ENCODE measurements at places on chromosomes 6 and 20.

DNA sequence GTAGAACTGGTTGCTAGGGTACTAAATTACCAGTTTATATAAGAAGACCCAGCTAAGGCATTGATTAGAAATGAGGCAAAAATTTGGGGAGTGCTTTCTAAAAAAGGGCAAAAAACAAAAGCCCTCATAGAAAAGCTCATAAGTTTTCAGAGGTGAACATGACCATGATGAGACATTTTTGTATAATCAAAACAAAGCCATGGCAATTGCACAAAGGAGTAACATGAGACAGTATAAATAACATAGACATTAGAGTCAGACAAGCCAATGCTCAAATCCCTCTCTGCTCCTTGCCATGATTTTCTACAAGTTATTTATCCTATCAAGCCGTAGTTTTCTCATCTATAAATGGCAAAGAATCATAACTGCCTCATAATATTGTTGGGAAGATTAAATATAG, 112.2 kb upstream of the ADTRP start:
- no peak for DNase-seq

DNA sequence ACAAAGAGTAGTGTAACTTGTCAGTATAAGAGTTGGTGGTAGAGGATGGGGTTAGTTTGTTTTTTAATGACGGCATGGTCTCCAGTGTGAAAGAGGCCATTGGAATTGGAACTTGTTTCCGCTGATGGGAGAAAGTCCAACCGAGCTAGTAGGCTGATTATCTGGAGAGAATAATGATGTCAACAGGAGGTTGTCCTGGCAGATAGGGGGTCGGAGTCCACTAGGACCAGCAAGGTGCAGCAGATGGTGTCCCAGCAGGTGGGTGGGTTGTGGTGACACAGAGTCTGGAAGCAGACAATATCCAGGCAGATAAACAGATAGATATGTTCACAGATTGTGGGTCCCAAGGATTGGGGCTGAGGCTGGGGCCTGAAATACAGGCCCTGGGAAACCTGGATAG, 35.1 kb downstream of the PKIB start:
- DNase-seq = no peak

DNA sequence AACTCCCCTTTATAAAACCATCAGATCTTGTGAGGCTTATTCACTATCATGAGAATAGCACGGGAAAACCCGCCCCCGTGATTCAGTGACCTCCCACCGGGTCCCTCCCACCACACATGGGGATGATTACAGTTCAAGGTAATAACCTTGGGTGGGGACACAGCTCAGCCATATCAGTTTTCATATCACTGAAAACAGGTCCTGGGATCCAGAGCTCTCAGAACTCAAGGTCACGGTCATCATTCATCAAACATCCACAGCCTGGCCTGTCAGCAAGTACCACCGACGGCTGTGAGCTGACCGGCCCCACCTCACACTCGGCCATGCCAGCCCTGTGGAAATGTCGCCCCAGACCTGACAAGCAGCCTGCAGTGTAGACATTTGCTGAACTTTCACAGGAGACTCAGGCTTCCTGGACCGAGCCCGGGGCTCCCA, 14.1 kb upstream of the FRMD1 start:
- no peak for DNase-seq

- no peak for DNase-seq
Observed at GRCh38 chr20:23923891-23924435, 44.4 kb upstream of the CST5 start.

DNA sequence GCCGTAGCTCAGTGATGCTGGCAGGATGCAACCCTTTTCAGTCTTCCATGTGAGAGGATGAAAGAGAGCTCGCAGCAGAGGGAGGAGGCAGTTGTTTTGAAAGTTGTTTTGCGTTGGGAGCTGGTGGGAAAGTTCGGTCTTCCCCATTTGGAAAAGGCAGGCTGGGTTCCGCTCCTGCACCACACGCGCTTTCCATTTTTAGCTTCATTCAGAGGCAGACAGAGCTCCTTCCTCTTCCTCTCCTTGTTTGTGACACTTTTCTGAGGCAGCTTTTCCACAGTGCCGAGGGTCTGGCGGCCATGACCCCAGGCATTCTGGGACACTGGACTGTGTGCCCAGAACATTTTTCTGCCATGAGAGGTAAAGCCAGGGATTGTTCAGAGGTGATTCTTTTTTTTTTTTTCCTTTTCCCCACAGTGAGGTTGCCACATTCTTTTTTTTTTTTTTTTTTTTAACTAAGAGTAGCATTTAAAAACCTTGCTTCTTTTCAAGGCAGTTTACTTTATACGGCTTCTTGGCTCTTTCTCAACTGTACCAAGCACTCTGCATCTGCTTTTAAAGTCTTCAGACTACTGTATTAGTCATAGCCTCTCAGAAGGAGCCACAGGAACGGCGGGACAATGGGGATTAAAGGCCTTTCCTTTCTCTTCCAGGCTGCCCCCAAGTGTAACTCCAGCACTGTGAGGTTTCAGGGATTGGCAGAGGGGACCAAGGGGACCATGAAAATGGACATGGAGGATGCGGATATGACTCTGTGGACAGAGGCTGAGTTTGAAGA, 1.6 kb downstream of the PRDM1 start:
- DNase-seq = no peak

DNA sequence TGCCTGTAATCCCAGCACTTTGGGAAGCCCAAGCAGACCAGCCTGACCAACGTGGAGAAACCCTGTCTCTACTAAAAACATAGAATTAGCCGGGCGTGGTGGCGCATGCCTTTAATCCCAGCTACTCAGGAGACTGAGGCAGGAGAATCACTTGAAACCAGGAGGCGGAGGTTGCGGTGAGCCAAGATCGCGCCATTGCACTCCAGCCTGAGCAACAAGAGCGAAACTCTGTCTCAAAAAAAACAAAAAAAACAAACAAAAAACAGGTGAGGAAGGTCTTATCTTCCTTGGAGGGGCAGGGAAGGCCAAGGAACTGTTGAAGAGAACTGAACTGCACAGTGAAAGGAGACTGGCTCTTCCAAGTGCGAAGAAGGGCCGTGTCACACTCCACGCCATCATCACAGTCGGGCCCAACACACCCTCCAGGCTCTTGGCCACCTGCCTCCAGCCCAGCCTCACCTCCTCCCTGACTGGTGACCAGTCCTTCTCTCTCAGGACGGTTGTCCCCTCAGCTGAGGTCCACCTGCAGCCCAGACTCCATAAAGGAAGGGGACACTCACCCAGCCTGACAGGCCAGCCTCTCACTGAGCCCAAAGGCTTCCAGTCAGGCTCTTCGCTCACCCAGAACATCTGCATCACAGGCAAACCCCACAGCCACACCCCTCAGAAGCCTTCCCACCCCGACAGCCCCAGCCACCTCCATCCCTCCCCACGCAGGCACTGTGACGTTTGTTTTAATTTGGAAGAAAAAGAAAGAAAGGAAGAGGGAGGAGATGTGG, 4.1 kb downstream of the ZC3H12D start:
- DNase-seq = no peak

DNA sequence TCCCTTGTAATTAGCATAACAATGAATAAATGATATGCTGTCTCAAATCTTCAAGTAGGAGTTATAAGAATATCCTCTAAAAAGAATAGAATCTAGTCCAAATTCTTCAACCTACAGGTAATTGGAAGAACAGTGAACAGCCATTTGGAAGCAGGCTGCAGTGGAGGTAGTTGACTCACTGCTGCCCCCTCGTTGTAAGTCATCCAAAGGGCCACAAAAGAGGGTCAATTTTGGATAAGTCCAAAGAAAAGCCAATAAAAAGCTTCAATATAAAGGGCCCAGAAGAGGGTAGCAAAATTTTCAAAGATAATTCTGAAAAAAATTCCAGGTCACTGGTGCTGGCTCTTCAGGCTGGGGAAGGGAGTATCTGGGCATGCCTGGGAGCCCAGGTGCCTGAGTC, 60.8 kb upstream of the SSTR4 start:
- DNase-seq = no peak

GRCh38 chr20:2713285-2713684, 20.7 kb downstream of the EBF4 start:
- DNase-seq = no peak

GRCh38 chr6:72922401-72922800, 300.5 kb downstream of the KCNQ5 start:
- DNase-seq = no peak

GRCh38 chr6:2030682-2031244, 214.6 kb downstream of the GMDS start:
- DNase-seq = no peak

- DNase-seq = no peak
Observed at GRCh38 chr20:1835186-1836035, 59.8 kb upstream of the SIRPA start.

GRCh38 chr6:145749632-145750031, 14.3 kb upstream of the EPM2A start:
- DNase-seq = peak; percentile 55

DNA sequence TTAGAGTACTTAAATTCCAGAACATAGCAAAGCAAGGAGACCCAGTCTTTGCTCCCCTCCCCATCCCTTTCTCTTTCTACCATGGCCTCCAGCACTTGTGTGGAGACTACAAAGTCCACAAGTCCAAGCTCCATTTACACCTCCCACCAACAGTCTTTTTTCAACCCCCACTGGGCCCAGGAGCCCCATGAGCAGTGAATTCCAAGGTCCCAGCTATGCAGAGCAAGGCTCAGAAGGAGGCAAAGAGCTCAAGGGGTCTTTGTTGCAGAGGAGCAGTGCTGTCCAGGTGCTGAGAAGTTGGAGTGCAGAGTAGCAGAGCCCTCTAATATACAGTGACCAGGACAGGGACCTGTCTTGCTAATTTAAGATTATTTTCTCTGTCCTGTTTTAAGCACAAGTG, 9.0 kb downstream of the PAK5 start:
- DNase-seq = no peak

- no peak for DNase-seq
Observed at GRCh38 chr20:58626051-58626450, 25.0 kb upstream of the STX16 start.

GRCh38 chr6:107999341-107999740, 41.3 kb upstream of the SEC63 start:
- no peak for DNase-seq

GRCh38 chr6:43495409-43495941, 14.7 kb downstream of the LRRC73 start:
- DNase-seq = no peak

DNA sequence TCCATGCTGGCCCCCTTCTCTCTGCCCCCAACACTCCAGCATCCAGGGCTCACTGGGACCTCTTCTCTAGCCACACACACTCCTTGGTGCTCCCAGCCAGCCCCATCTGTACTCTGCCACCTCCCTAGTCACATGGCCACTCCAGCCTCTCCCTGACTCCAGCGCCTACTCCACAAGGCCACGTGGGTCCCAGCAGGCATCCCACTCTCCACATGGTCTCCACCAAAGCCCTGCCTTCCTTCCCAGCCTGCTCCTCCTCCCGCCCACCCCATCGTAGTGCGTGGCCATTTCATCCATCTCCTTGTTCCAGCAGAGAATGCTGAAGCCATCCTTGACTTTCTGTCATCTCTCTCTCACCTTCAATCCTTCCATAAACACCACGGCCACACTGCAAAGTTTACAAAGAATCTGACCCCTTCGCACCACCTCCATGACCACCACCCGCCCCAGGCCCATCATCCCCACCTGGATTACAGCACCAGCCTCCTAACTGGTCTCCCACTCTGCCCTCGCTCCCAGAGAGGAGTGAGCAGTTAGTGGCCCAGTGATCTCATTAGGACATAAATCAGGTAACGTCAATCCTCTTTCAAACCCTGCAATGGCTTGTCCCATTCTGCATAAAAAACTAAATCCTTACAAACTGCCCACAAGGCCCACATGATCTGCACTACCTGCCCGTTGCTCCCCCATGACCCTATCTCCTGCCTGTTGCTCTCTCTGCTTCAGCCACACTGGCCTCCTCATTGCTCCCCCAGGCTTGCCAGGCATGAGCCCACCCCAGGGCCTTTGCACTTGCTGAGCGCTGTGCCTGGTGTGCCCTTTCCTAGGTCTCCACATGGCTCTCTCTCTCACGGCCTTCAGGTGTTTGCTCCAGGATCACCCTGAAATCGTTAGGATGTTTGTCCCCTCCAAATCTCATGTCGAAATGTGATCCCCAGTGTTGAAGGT, 96.2 kb downstream of the GRM4 start:
- DNase-seq = no peak

- no peak for DNase-seq
Observed at GRCh38 chr20:59827138-59828056, 106.0 kb downstream of the SYCP2 start.

DNA sequence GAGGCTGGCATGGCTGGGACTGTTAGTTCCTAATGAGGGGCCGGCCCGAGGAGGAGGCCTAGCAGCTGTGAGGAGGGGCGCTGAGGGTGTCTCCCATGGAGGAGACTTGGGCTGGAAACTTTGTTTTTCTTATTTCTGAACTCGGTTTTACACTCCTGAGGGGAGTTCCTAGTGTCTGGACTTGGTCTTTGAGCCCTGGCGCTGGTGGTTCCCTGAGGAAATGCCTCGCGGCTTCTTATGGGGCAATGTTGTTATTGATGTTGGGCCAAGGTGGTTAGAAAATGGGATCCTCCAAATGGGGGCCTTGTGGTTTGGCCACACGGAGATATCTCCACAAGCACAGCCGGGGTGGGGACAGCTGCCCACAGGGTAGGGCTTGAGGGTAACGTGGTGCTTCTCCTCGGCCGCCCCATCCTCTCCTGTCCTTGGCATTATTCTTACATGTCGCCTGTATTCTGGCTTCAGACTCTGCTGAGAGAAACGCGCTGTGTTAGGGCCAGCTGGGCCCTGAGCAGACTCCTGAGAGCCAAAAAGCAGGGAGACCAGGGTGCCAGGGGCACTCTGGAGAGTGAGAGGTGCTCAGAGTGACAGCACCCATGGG, 136.9 kb downstream of the FOXO3 start:
- DNase-seq = no peak

DNA sequence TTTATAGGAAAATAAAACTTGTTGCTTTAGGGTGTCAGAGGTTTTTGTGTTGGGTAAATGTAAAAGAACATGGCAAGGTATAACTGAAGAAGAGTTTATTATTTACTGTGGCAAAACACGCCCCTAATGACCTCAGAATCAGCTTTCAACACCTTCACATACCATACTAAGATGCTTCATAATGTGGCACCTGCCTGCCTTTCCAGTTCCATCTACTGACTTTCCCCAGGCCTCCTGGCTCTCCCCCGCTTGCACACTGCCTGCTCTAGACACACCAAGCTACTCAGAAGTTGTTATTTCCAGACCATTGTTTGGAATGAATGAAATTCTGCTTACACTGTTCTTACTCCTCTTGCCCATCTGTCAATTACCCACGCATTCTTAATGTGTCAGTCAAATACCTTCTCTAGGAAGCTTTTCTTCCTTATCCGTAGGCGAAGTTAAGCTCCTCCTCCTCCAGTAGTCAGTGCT, 1.8 kb downstream of the TIAM2 start:
- no peak for DNase-seq

DNA sequence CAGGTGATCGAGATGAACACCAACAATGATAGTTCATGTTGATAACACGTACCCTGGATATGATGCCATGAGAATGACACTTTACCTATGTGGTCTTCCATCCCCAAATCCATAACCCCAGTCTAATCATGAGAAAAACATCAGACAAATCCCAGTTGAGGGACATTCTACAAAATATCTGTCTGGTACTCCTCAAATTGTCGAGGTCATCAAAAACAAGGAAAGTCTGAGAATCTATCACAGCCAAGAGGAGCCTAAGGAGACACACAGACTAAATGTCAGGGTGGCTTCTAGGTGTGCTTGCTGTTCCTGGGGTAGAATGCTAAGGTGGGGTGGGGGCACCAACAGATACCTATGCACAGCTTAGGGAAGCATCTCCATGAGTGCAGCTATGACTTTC, 2.8 kb upstream of the RNF8 start:
- DNase-seq = no peak

Data from fibroblast of skin of left quadriceps (primary cell).